ENCODE measurements at places on chromosomes 13 and 19. TPM values are rescaled to one million over a fixed set of nuclear protein-coding genes. Genes with fewer than 3 reads are reported as not detected.

Gene GADD45B
- 106 TPM for total RNA-seq

Gene GAPDHS
- total RNA-seq, result not detected

Gene LIN7B
- total RNA-seq, result 2.8 TPM

Gene ZNRF4
- total RNA-seq, result not detected

Gene NBEA
- 1.7 TPM for total RNA-seq

Gene FBXO27
- total RNA-seq, result 0.52 TPM

Gene SOX1
- total RNA-seq, result not detected

Gene ZNF841
- 14.6 TPM for total RNA-seq

Gene HSPB6
- total RNA-seq, result 0.09 TPM

Gene ONECUT3
- not detected for total RNA-seq

Gene ZNF486
- 6.2 TPM for total RNA-seq

Gene ZNF57
- 2.6 TPM for total RNA-seq

Gene CPAMD8
- 1.8 TPM for total RNA-seq

Gene ZNF880
- 20.6 TPM for total RNA-seq

Gene RNF17
- not detected for total RNA-seq

Gene INTS6
- 30.8 TPM for total RNA-seq

Gene DOHH
- total RNA-seq, result 9.5 TPM

Gene NLRP11
- total RNA-seq, result under 0.01 TPM

Gene NXNL1
- not detected for total RNA-seq

Gene SUGT1
- 41.2 TPM for total RNA-seq

Gene BRME1
- 0.22 TPM for total RNA-seq

Gene RFPL4A
- total RNA-seq, result 0.87 TPM

Data from dermis lymphatic vessel endothelial cell (primary cell).